CD4-positive, alpha-beta T cell treated with Interleukin-2 at 100 ng/mL for 4 hours (primary cell): ENCODE measurements at places on chromosomes 16 and 17.

GRCh38 chr17:75752802-75753513, 12.0 kb downstream of the GALK1 start:
- DNase-seq = peak; percentile 17

GRCh38 chr16:31440516-31441184, 1.9 kb downstream of the ZNF843 start:
- no peak for DNase-seq

DNA sequence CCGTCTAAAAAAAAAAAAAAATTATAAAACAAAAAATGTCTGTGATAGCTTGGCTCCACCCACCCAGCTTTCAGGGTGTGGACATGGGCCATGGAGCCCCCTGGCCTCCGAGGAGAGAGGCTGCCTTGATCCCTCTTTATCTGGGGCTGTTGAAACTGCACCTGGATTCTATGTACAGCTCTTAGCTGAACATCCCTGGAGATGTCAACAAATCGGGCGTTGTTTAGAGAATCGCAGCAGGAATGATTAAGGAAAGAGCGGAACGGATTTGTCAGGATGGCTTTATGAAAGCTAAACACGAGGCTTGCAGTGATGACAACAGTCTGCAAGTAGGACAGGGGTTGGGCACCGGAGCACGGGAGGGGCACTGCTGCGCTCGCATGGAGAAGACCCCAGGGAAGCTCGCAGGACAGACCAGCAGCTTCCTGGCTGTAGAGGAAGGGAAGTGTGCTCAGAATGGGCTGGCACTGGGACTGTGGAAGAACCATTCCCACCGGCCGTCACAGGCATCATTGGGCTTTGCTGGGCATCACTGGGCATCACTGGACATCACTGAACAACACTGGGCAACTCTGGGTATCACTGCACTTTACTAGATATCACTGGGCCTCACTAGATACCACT, 195.8 kb upstream of the FOXF1 start:
- no peak for DNase-seq

DNA sequence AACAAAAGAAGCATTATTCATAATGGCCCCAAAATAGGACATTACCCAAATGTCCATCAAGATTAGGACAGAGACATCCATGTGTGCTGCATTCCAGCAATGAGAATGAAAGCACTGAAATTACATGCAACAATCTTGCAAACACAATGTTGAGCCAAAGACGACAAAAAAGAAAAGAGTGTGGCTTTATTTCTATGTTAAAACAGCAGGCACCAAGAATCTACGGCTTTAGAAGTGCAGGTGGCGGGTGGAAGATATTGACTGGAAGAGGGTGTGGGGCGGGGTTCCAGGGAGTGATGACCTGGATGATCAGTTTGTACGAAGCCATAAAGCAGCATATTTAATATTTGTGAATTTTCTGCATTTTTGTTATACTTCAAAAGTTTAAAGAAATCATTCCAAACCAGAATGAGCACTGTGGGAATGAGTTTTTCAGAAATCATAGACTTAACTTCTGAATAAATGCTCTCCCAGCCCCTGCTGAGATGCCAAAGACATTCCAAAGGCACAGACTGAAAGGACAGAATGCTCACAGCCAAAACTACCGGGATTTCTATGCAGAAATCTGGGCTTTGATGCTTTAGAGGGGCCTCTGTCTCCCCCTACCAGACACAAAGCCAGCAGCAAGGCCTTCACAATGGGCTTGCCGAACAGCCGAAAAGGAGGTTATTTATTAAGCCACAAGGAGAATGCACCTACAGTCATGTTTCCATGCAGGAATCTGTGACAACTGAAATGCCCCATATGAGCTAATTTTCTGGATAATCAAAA, 361.6 kb downstream of the GRIN2A start:
- DNase-seq = no peak

- DNase-seq = no peak
Observed at GRCh38 chr16:12262454-12263180, 286.1 kb downstream of the SNX29 start.

DNA sequence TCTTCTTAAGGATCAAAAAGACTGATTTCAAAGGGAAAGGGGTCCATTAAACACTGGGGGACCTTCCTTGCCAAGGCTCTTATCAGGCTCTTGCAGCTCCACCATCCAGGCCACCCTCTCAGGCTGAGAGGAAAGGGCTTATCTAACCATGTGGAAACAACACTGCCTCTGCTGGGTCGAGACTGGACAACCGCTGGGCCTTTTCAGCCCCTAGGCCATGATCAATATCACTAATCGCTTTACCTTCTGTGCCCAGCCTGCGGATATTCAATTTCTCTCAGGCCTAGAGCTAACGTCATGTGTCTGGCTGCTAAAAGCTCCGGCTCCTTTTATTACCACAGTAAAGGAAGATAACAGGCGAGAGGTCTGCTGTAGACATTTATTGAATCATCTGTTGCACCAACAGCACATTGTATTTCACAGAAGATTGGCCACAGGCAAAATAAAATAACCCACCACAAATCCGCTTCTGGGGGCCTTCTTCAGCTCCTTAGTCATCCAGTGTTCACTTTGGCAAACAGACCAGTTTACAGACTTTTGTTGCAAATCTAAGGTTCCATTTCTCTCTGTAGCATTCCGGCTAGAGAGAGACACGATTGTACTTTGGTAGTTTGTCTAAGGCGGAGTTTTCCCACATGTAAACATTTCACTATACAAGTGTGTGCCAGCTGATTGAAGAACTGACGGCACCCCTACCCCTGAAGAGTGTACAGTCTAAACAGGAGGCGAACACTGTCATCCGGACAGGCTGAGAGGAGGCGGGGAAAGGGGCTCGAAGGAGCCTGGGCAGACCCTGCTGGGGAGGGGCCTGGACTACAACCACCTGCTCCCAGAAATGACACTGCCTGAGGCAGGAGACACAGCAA, 13.9 kb downstream of the CYB561 start:
- DNase-seq = no peak

GRCh38 chr16:1505912-1506311, 12.8 kb downstream of the TELO2 start:
- DNase-seq = no peak

DNA sequence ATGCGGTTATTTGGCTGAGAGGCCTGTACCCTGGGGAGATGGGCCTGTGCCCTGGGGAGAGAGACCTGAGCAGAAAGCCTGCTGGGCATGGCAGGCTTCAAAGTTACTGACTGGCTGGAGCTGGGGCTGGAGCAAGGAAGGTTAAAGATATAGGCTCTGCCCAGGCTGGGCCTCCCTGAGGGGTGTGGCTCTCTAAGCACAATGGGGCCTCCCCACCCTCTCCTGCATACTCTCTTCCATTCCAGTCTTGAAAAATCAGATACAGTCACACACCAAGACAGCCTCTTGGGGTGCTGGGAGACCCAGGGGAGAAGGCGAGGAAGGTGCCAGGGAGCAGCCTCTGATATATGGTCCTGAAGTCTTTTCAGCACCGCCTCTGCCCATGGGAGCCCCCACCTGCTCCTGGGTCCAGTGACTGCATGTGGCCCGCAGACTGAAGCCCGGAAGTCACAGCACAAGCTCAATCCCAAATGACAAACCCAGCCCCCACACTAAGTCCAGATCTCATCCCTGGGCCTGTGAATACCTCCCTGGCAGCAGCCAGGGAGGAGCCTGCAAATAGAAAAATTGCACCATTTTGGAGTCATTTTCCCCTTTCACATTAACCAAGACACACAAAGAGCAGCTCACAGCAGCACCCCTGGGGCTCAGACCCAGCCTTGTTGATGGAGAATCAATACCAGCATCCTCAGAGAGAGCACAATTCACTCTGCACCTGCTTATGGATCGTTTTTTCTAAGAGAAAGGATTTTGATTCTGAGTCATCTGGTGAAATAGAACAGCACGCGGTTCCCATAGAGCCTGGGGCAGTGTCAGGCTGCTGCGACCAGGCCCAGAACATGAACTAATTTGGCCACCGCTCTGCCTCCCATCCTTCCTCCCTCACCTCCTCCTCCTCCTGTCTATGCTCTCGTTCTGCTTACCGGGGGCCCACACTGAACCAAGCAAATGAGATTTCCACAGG, 25.6 kb upstream of the CACNG1 start:
- no peak for DNase-seq

GRCh38 chr17:74235040-74235581, 21.7 kb downstream of the TTYH2 start:
- DNase-seq = no peak

DNA sequence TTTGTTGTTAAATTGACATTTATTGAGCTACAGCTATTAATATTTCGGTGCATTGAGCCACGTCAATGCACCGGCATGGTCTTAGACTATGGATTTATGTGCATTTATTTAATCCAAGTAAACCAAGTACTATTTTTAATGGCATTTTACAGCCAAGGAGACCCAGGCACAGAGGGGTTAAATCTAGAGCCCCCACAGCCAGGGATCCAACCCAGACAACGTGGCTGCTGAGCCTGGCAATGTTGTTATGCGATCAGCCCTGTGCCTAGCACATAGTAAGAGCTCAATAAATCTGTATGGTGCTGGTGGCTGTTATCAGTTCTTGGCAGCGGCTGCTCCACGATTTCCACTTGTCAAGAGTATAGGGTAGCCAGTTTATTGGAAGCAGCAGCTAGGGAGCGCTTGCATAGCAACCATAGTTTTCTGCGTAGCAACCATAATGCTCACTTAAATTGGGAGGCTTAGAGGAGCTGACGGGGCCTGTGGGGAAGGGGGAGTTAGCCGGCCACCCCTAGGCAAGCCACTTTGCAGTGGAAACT, 541 bp upstream of the RBBP6 start:
- no peak for DNase-seq
